A549 (cell line): ENCODE measurements at places on chromosomes 4 and X. TPM values are rescaled to one million over a fixed set of nuclear protein-coding genes. Genes with fewer than 3 reads are reported as not detected.

- no peak for DNase-seq
Observed at GRCh38 chr4:7344636-7345155, 90.0 kb downstream of the PSAPL1 start.

- DNase-seq: no peak
Observed at GRCh38 chr4:186227221-186227620, at the start of gene KLKB1. TSS of gene KLKB1 (plus strand) at chr4:186227507. CDS start at chr4:186228196, 689 bp downstream.

Gene TMEM154
- polyA plus RNA-seq: 0.05 to 0.42 TPM (median 0.05 TPM) in 3 replicates

Gene MMAA
- polyA plus RNA-seq: 0.98 to 1.5 TPM (median 1.3 TPM) in 3 replicates

Gene EDA
- polyA plus RNA-seq: 0.16 to 0.26 TPM (median 0.20 TPM) in 3 replicates
